Anterior cingulate cortex (tissue), 58 donors: ENCODE measurements at places on chromosomes 1 and 21.
A peak's percentile ranks its signal among the peaks of the same experiment; 100 is the strongest.

- no peak for DNase-seq
Observed at GRCh38 chr1:23522244-23522982, 8.6 kb downstream of the E2F2 start.

DNA sequence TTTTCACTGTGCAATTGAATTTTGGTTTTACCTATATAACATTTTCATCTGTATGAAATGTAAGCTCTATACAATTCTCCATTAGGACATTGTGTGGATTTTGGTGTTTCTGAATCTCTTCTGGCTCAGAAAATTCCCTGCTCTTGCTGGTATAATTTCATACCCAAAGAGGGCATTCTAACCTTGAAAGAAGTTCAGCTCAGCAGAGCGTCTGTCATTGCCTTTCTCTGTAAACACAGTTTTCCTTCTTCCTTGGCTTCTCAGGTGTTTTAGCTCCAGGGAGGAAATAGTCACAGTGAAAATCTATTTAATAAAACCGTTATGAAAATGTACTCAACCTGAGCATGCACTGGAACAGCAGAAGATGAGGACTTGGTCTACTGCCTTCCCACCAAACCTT is 16.0 kb downstream of the DISC1 start:
- DNase-seq = peak; percentile 62

DNA sequence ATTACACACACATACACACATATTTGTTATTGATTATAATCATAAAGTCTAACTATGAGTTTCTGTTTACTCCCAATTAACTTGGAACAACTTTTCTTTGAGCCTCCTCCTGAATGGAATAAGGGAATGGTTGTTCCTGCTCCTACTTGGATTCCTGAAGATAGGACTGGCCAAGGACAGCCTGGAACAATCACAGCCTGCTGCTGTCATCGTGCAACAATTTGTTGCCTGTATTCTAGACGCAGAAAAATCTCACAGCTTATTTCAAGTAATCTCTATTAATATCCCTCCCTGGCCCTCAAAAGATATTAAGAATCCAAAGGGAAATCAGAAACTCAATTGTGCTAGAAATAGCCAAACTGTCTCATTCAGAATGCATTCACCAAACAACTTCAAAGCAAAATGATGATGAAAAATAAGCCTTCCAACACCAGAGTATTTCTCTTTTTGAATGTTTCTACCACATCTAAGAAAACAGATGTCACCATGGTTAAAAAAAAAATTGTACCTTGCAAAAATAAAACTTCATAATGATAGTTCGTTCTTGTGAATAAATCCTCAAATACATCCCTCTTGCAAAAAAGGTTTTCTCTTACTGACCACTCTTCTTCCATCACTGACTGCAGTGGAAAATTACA is 30.9 kb downstream of the RCAN1 start:
- no peak for DNase-seq

- no peak for DNase-seq
Observed at GRCh38 chr21:43721939-43722338, 3.0 kb downstream of the PDXK start.

- DNase-seq = no peak
Observed at GRCh38 chr1:176939993-176940392, 224.5 kb downstream of the ASTN1 start.

GRCh38 chr1:245788269-245788668 is 633.5 kb downstream of the KIF26B start:
- no peak for DNase-seq

DNA sequence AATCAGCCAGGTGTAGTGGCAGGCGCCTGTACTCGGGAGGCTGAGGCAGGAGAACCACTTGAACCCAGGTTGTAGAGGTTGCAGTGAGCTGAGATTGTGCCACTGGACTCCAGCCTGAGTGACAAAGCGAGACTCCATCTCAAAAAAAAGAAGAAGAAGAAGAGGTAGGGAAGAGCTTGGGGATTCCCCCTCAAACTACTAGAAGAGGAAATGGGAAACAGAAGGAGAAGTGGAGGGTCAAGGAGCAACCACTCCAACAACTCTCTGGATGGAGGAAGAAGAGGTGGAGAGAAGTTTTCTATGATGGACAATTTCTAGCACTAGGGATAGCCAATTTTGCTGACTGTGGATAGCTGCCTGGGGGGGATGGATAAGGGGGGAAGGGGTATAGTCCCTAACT is 14.9 kb upstream of the SLAMF9 start:
- DNase-seq = no peak

- DNase-seq = peak; percentile 78
Observed at GRCh38 chr1:34164771-34165391, at the start of gene CSMD2. CSMD2 (minus strand) TSS chr1:34165230; CDS start chr1:34165097, 133 bp downstream.

DNA sequence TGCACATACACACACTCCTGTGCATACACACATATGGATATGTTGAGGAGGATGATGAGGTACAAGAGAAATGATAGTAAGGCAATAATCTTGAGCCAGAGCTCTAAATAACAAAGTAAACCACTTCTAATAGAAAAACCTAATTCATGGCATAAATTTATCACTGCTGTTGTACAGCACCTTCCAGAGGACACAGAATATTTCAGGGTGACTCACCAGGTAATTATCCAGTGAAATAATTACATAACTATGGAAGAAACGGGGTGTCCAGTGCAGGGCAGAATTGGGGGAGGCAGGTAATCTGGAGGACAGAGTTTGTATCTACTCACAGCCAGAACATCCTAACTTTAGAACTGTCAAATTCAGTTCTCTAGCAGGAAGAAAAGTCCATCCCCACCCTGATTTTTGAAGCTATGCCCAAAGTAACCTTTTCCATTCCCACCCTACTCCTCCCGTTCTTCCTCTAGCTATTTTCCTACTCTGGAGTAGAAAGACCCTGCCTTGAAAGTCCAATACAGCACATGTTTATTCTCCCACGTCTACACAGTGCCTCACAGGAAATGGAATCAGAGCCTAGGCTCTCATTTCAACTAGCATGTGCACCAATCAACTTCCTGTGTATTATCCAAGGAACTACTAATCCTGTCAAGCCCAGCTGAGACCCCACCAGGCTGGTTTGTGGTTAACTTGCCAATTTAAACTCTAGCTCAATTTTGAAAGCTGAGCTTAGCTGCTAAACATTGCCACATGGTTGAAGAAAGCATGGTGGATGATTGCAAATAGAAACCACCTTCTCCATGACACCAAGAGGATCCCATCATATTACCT is 96.6 kb downstream of the PTPN14 start:
- no peak for DNase-seq

DNA sequence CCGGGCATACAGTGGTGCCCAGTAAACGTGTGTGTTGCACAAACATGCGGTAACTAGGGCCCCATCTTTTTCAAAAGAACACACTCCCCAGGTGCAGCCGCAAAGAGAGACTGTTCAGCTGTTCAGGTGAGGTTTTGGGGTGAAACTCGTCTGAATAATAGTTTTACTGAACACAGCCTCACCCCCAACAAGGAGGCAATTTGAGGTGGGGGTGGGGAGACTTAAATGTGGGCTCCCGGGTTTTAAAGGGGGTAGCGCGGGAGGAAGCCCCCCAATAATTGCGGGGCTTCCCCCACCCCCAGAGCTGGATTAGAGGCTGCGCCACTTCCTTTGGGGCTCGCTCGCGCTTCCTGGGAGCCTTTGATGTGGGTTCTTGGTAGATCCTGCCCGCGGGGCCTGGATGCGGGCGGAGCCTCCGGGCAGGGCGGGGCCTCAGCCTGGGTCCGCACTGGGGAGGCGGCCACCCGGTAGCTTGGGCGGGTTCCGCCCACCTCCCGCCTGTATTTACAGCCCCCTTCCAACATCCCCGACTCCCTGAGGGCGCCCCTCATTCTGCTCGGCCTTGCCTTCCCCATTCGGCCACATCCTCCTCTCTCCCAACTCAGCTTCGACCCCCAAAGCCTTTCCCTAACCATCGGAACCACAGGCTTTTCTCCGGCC is 6.4 kb upstream of the EPHA2 start:
- no peak for DNase-seq

DNA sequence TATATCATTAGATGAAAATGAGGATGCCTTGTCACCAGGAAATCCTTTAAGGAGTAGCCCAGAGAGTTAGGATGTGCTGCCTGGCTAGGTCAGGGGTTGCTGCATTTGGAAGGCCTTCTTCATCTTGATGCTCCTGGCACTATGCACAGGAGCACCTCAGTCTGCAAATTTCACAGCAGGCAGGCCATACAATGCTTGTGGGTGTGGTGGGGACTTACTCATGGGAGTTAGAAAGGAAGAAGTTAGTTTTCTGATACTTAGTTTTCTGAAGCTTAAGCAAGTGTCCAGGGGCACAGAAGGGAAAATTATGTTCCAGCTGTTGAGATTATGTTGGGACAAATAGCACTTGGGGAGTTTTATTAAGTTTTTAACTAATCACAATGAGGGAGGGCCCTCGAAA is 11.4 kb downstream of the HLX start:
- no peak for DNase-seq

GRCh38 chr21:43306911-43307676 is 119.8 kb downstream of the SIK1 start:
- no peak for DNase-seq

GRCh38 chr1:25744140-25744581 is 55.8 kb upstream of the SELENON start:
- peak; percentile 12 for DNase-seq

GRCh38 chr1:26890467-26890796 is 349 bp upstream of the GPN2 start:
- DNase-seq = no peak

GRCh38 chr1:210070531-210070930 is 132.5 kb downstream of the SYT14 start:
- DNase-seq = no peak

- DNase-seq = no peak
Observed at GRCh38 chr1:36137776-36138175, 11.5 kb downstream of the TRAPPC3 start.

DNA sequence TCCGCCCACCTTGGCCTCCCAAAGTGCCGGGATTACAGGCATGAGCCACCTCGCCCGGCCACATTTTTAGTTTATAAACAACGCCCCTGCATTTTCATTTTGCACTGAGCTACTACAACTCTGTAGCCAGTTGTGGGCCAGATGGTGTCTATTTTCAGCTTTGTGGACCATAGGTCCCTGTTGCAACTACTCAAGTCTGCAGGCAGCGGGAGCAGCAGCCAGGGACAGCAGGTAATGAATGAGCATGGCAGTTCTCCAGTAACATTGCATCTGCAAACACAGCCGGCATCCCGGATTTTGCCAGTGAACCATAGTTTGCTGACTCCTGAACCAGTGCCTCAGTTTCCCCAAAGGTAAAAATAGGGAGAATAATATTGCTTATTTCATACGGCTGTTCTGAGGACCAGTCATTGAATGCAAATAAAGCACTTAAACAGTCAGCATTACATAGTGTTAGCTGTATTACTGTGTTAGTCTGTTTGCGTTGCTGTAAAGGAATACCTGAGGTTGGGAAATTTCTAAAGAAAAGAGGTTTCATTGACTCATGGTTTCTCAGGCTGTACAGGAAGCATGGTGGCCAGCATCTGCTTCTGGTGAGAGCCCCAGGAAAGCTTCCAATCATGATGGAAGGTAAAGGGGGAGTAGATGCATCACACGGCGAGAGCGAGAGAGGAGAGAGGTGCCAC is 65.5 kb upstream of the SLC45A1 start:
- no peak for DNase-seq

DNA sequence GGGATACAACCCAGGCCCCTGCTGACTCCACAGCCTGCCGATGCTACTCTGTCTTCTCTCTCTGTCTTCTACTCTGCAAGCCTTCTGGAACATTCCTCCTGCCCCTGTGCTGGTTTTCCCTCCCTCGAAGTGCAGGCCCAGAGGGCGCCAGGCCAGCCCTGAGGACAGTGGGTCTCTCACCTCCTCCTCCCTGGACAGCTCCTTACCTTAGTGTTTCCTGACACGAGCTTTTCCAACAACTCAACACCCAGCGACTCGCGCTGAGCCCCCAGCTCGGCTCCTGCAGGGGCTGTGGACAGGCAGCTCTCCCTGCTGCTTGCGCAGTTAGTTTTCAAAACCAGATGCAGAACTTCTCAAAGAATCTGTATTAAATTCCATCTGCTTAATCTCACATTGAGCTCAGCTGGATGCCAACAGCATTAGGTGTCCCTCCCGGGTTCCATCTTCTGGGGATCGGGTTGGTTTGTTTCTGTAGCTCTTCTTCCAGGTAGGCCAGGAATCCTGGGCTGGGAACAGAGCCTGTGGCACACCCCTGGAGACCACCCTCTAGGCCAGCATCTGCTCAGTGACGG is 54.2 kb downstream of the PTPRU start:
- no peak for DNase-seq

DNA sequence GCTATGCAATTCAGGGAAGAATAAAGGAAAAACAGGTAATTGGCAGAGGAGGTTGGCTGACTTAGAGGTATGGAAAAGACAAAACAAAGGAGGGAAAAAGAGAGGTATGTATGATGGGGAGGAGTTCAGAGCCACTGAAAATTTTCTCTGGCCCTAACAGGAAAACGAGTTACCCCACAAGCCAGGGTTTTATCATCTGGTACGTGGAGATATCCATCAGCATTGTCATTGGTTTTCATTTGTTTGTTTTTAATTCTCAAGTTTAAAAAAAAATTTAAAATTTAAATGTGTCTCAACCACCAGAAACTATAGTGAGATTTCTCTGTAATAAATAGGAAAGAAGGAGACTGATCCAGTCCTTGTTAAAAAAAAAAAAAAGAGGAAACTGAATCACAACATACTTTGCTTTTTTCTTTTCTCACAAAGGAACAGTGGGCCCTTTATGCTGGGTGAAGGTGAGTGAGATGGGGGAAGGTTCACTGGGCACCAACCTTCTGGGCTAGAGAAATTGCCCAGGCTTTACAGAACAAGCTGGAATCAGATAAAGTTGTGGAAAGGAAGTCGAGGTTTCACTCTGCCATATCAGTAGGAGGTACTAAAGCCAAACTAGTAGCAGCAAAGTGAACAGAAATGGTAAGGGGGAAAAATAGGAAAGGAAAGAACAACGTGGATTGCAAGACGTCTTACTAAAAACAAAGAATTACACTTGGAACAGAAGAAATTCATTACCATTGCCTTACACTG is 2.7 kb downstream of the IFNAR2 start:
- no peak for DNase-seq

- no peak for DNase-seq
Observed at GRCh38 chr1:18009055-18009454, 98.5 kb upstream of the IGSF21 start.

DNA sequence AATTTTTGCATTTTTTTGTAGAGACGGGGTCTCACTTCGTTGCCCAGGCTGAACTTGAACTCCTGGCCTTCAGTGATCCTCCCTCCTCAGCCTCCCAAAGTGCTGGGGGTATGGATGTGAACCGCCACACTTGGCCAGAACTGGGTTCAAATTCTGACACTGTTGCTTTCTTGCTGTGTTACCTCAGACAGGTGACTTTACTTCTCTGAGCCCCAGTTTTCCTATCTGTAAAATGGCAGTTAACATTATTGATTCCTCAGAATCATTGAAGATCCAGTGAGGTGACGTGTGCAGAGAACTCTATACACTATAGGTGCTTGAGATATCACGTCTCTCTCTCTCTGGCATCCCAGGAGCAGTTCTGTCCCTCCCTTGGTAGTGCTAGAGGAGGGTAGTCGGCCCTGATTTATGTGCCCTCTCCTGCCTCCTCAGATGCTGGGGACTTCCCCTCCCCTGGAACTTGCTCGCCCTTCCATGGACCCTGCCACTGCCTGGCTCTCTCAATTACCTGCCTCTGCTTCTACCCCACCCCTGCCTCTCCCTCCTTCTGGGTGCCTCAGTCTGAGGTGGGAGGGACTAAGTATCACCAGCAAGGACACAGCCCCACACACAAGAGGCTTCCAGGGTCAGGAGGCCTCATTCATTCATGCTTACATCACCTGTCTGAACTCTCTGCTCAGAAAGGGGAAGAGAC is 2.8 kb upstream of the HPCA start:
- DNase-seq = no peak

- no peak for DNase-seq
Observed at GRCh38 chr1:232038706-232039677, 412.4 kb downstream of the DISC1 start.
